ENCODE measurements at places on chromosomes 6 and 20. TPM values are rescaled to one million over a fixed set of nuclear protein-coding genes. Genes with fewer than 3 reads are reported as not detected.
A peak's percentile ranks its signal among the peaks of the same experiment; 100 is the strongest.

- no peak for DNase-seq
These were observed 5.3 kb upstream of the FUCA2 start for GRCh38 chr6:143516690-143517446.

DNA sequence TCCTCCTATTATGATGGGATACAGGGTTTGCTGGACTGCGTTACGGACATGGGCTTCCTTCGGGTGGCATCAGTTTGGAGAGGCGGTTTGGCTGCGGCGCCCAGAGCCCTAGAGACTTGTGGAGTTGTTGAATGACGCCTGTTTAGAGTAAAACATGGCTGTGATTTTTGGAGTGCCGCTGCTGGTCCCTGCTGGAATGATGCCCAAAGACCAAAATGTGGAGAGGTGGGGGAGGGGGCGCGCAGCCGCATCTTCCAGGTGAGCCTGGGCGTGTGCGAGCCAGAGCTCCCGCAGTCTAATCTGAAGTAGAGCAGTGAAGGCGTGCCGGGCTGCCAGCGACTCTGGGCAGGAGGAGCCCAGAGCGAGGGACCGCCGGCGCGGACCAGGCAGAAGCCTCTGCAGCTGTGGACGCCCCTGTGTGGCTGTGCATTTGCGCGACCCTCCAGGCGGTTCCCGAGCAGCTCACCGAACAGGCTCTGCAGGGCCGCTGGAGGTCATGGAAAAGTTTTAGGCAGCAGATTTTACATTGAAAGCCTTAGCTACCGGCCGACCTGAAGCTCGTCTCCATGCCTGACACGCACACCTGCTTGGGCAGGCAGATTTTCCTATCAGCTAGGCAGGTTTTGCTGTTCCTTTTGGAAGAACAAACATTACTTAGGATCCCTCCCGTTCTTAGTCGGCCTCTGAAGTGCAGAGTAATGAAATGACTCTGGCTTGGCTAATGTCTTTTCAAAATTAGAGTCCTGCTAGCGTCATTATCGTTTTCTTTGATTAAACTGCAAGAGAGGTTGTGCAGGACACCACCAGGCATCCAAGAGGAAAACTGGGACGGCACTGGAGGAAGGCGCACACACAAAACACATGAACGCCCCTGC lies 298.2 kb downstream of the PHACTR1 start:
- peak; percentile 3 for DNase-seq

DNA sequence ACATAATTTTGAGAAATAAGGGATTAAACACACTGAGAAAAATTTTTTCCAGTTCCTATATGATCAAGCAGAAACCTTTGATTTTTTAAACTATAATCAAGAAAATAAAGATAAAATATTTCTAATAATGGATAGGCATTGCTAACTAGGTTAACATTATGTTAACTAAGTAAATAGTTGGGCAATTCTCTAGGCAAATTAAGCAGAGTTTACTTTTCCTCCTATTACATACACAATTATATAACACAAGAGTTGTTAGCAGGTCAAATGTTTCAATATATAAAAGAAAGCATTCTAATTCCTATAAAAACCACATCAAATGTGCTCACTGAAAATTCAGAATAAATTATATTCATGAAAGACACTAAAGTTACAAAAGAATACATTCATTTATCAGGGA lies 191.7 kb downstream of the GMDS start:
- DNase-seq: no peak

GRIK2 gene
- total RNA-seq: 2.5 TPM

LAMP5 gene
- total RNA-seq: 2.3 TPM

ZNF165 gene
- total RNA-seq: 0.48 TPM

DNA sequence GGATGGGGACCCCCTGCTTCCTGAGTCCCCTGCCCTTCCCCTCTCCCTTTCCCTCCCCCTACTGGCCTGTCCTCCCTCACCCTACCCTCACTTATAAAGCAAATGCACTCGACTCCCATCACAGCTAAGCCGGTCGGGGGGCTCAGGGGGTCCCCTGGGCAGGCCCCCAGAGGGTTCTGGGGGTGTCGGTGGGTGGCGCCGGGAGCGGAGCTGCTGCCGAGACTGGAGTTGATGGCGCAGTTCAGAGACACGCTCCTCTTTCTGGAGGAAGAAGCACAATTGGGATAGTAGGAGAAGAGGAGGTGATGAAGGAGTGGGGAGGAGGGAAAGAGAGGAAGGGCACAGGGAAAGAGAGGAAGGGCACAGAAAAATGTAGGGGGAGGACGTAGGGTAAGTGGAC lies 18.5 kb downstream of the OR2H2 start:
- DNase-seq: no peak

DNA sequence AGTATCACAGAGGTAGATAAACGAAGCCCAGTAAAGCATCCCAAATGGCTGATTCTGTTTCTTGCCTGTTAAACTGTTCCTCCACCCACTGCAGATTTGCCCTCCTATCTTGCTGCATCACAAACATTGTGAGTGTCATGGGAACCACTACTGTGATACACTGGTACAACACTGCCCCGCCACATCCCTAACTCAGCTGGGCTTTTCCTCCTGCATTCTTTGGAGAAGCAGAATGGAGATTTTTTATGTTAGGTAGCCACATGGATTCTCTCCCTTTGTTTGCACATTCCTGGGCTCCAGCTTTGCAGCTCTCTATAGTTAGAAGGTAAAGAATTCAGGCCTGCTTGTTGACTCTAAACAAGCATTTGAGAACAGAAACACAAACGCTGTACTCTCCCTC lies 234.1 kb downstream of the TMEM242 start:
- DNase-seq: peak; percentile 46

- no peak for DNase-seq
These were observed 208.5 kb upstream of the SSTR4 start for GRCh38 chr20:22826306-22827230.
